ENCODE measurements at places on chromosomes 13 and 19.

DNA sequence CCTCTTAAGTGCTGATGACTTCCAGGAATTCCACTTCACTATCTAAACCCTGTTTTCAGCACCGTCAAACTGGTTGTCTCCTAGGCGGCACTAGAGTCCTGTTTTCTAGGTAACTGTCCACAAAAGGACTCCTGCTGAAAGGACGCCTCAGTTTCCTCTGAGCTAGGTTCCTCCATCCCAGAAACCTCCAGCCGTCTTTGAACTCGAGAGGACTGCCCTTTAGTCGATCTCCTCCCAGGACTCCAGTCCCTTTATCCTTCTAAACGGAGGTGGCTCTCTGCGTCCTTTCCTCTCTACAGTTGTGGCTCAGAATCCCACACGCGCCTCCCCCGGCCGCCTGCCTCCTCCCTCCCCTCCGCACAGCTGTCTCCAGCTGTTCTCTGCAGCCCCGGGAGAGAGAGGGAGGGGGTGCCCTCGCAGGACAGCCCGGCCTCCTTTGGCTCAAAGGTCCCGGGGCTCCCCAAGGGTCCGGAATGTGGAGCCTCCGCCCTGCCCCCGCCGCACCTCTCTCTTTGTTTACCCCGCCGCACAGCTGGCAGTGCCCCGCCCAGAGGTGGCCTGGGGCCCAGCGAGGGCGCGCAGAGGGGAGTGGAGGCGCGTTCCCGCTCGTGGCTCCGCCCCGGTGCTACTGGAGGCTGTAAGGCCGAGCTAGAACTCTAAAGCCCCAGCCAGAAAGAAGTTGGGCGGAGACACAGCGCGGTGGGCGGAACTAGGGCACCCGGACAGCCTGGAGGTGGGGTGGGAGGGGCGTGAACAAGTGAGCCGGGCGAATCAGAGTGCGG is 2.4 kb downstream of the LTBP4 start:
- DNase-seq, result no peak

DNA sequence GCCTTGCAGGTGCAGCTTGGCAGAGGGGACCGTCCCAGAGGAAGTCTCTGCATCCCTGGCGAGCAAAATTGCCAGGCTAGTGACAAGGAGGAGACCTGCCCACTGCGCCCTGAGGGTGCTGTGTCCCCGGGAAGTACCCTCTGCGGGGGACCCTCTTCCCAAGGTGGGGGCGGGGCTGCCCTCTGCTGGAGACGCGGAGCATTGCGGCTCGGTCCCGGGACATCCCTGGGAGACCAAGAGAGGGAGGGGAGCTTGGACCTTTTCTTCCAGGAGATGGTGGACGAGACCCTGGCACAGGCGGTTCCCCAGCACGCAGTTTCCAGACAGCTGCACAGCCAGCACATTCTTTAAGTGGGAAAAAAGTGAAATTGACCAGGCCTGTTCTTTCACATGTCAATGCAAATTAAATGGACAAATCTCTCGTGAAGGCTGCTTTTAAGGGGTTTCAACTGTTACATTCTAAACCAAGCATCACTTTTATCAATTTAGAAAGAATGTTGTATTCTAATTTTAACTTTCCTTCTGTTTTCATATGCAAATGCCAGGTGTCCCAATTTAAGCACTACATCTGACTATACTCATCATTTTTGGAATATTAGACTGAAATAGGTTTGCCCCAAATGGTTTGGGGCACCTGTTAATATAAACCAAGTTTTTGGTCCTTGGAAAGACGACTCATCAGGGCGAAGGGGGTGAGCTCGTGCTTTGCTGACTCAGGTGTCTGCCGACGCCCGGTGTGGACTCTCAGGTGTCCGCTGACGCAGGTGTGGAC is 60.7 kb downstream of the MCF2L start:
- DNase-seq, result peak; percentile 31

- DNase-seq, result no peak
Measured at GRCh38 chr19:5603626-5604025, 18.9 kb downstream of the SAFB2 start.

DNA sequence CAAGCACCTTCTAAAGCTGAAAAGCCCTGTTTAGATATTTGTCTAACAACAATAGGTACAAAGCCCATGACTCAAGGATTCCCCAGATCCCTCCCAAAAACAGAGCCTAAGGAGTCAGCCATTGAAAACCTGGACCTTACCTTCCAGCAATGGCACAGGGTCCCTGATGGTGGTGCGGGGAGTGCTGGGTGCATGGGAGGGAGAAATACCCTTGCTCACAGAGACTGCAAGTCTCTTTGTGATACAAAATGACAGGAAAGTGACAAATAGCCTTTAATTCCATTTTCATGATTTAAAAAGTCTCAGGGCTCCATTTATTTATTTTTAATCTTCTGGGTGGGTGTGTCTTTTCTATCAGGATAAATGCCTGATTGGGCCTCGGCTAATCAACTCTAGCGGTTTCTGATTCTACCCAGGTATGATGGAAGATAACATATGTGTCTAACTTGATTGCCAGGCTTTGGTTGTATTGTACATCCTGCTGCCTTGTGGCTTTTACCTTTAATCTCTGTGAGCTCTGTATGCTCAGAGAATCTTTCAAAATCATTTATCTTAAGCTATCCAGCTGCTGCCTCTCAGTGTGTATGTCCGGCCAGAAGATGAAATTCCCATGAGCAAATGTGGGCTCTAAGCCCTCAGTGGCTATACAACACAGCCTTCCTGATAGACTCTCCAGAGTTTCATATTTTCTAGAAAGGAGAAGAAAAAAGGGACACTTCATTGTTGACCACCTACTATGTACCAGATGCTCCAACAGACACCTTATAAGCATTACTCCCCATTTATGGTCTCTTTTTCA is 54.6 kb upstream of the FAM124A start:
- DNase-seq, result no peak

DNA sequence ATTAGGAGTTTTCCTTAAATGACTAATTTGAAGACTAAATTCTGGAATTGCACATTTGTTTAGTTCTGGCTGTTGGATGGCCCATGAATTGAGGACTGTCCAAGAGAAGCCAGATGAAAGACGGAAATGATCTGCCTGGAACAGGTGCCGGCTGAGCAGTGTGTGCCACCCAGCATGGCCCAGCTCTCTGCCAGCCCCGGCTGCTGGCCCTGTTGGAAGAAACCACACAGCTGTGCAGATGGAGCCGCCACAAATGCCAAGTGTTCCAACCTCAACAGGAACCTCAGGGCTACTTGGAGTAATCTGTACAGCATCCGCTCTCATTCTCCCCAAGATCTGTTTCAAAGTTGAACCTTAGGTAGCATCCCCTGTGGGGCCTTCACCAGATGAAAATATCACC is 67.0 kb upstream of the STARD13 start:
- DNase-seq, result no peak
